ENCODE measurements at places on chromosomes 4 and X.

- no peak for DNase-seq
These were observed 25.2 kb downstream of the CENPC start for GRCh38 chr4:67520141-67520540.

DNA sequence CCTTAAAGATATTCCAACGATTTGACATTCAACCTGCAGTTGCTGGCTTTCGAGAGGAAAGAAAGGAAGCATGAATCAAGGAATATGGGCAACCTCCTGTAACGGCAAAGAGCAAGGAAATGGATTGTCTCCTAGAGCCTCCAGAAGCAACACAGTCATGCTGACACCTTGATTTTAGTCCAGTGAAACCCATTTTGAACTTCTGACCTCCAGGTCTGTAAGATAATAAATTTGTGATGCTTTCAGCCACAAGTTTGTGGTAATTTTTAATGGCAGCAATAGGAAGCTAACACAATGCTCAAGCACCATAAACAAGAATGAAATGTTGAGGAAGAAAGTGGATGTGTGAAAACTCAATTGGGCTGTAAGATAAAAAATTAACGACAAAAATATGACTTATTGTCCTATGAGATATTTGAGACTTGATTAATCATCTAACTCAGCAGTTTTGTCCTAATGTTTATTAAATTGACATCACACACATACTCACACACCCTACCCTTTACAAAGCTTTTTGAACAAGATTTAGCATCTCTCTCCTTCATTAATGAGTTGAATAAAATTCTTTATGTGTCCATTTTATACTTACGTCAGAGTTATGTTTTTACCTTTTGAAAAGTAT is 857.2 kb upstream of the INTU start:
- DNase-seq: no peak

DNA sequence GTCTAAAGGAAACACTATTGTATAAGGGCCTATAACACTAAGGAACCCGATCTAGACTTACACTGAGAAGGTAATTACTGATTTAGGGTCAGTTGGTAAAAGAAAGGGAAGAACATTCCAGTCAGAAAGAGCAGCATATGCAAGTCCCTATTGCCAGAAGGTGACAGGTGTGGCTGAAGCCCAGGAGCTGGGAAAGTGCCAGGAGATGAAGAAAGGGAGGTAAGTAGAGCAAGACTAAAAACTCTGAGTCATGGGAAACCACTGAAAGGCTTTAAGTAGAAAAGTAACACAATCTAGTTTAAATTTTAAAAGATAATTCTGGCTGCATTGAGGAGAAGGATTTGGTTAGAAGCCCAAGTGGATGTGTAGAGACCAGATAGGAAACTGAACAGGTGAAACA is 77.7 kb upstream of the INTU start:
- no peak for DNase-seq

- DNase-seq: no peak
These were observed 5.1 kb downstream of the PIGG start for GRCh38 chr4:504076-504475.

- DNase-seq: no peak
These were observed 821.7 kb upstream of the FTHL17 start for GRCh38 chrX:31893525-31893924.

GRCh38 chr4:73387552-73387951 is 16.5 kb upstream of the ALB start:
- DNase-seq: no peak

DNA sequence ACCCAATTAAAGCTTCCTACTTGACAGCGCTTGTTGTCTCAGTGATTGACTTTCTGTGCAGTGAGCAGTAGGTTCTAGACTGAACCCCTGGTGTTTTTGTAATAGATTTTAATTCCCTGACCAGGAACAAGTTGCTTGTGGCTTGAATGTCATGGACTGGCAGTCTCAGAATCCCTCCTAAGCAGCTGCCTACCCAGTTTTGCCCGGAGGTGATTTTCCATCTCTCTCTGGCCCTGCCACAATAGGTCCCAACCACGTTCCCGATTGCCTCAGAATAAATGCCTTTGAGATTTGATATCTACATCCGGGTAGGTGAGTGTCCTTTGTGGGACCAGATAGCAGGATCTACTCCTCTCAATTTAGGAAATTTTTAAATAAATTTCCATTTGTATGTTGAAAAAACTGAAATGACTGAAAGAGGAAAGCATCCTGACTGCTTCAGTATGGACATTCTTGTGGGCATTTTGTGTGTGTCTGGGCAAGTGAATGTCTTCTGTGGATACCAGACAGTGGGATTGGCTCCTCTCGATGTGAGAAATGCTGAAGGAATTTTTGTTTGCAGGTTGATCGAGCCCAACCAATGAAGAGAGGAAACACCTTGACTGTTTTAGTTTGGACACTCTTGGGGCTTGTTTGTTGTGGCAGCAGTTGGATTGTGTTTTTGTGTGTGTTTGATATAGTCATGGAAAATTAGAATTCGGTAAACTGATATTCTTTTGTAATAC is 1607.4 kb downstream of the C4orf33 start:
- no peak for DNase-seq

GRCh38 chr4:3607690-3608552 is 75.7 kb upstream of the LRPAP1 start:
- DNase-seq: no peak

GRCh38 chrX:152117305-152117704 is 21.1 kb downstream of the MAGEA10 start:
- DNase-seq: no peak

GRCh38 chr4:162016219-162016618 is 147.6 kb downstream of the FSTL5 start:
- DNase-seq: no peak

DNA sequence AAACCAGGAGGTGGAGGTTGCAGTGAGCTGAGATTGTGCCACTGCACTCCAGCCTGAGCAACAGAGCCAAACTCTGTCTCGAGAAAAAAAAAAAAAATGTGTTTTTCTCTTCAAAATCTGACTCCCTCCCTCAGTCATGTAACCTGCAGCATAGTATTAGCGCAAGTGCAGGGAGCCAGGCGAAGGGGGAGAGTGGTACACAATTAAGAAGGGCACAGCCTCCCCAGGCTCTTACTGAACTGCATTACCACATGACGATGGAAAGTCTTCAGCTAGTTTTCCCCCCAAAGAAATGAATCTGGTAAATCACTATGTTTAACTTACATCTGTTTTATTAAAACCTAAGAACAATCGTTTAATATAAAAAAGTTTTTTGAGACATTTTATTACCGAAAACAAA is 32.4 kb downstream of the PALLD start:
- no peak for DNase-seq

DNA sequence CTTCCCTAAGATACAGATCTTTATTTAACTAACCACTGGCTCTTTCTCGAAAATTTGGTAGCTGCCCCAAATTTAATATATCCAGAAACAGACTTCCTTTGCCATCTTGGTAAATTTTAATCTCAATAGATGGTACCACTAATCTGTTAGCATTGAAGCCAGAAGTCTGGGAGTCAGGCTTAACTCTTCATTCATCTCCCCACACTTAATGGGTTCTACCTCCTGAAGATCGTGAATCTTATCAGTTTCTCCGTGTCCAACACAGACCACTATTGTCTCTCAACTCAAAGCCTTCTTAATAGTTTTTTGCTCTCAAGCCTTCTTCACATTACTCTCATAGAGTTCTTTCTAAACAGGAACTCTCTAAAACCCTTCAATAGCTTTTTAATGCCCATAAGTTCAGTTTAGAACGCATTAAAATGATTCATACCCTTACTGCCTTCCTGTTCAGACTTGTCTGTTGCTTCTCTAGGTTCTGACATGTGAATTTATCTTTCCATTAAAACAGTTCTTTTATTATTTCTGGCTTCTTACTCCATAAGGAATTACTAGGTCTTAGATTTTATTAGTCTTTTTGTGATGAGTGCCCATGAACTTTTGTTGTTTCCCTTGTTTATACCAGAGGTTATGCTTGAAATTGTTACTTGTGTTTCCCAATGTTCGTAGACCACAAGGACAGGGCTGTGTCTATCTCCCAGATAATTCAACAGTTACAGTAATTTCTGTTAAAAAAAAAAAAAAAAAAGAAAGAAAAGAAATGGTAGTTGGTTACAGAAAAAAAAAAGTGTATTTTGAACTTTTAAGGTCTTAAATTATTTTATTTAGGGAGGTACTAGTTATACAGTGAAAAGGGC is 54.7 kb downstream of the SMARCAD1 start:
- no peak for DNase-seq

GRCh38 chr4:76732246-76732645 is 165.7 kb downstream of the SOWAHB start:
- no peak for DNase-seq

GRCh38 chr4:102318105-102318504 is 27.2 kb downstream of the SLC39A8 start:
- no peak for DNase-seq

GRCh38 chr4:89067417-89067816 is 10.4 kb upstream of the FAM13A start:
- no peak for DNase-seq

DNA sequence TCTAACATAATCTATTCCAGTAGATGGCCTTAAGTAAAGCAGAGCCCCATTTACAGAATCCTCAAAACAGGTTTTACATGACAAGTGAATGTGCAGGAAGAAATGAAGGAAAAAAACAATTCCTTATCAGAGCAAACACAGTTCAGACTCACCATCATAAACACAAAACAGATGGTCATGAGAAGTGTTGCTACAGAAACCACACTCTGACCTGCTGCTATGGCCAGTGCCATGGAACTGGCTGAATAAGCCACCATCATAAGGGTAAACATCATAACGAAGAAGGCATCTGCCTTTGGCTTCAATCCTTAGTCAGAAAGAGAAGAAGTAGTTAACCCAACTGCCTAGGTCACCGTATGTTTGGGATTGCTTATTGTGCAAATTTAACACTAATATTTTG is 61.1 kb downstream of the ABCG2 start:
- no peak for DNase-seq

GRCh38 chrX:6383488-6383887 is 151.4 kb downstream of the VCX3A start:
- no peak for DNase-seq

DNA sequence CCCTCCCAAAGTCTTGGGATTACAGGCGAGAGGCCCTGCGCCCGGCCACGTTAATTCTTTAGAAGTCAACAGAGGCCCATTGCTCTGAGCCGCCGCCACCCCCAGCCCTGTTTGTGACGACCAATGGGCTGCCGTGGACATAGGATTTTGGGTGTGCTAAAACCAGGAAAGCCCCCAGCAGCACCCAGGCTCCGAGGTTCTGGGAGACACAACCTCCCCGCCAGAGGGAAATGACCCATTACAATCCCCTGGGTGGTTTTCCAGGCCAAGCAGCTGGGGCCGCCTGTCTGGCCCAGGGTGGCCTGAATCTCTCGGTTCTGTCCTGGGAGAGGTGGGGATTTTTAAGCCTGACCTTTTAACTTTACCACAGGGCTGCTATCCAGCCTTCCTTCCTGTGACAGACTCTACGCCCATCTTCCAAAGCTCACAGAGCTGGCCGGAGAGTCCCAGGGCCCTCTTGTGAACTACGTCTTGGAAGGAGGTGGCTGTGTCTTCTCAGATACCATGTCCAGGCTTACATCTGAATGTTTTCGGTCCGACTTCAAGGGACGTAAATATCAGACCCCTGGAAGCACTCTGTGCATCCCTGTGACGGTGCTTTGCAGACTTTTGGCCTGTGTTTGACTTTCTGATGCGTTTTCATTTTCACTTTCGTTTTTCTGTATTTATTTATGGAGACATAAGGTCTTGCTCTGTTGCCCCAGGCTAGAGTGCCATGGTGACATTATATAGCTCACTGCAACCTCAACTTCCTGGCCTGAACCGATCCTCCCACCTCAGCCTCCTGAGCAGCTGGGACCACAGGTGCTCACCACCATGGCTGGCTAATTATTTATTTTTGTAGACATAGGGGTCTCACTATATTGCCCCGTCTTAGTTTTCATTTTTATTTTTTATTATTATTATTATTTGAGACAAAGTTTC is 36.0 kb downstream of the P2RY8 start:
- DNase-seq: no peak

- no peak for DNase-seq
These were observed 107.8 kb downstream of the GABRA3 start for GRCh38 chrX:152343306-152343705.

- DNase-seq: no peak
These were observed 465 bp downstream of the BMPR1B start for GRCh38 chr4:94758141-94758699.

Data from activated T-cell treated with anti-CD3 and anti-CD28 coated beads for 24 hours (primary cell).